ENCODE measurements at places on chromosomes 11 and 22. TPM values are rescaled to one million over a fixed set of nuclear protein-coding genes. Genes with fewer than 3 reads are reported as not detected.

DNA sequence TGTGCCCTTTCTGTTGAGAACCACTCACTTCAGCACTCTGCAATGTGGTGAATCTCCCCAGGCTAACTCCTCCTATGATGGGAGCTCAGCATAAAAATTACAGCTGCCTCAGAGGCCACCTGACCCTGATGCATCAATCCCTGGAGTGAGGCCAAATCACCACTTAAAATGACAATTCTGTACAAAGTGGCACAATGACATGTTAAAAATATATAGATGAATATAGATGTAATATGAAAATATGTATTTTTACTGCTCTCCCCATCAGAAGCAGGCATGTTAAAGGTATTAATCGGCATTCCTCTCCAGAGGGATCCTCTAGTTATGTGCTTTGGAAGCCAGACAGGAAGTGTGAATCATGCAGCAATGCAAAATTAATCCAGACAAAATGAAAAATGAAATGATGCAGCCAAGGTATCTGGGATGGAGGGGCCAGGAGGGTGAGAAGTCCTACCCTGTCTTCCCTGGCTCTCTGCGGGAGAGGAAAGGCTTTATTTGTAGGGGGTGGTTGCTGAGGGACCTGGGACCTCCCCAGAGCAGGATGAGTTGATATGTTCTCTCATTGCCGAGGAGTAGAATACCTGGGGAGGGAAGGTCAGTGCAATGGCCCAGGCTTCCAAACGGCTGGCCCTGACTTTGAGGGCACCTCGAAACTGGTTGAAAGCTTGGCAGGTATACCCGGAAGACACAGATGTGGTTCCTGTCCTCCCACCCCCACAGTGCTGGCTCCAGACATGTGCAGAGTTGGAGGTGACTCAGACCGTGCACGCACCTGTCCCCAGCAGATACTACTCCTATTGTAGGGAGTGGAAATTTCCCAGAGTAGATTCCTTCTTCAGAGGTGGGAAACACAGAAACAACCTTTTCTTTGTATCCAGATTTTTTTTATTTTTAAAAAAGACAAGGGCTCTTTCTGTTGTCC lies 347.9 kb upstream of the NCAM1 start:
- no peak for DNase-seq

DNA sequence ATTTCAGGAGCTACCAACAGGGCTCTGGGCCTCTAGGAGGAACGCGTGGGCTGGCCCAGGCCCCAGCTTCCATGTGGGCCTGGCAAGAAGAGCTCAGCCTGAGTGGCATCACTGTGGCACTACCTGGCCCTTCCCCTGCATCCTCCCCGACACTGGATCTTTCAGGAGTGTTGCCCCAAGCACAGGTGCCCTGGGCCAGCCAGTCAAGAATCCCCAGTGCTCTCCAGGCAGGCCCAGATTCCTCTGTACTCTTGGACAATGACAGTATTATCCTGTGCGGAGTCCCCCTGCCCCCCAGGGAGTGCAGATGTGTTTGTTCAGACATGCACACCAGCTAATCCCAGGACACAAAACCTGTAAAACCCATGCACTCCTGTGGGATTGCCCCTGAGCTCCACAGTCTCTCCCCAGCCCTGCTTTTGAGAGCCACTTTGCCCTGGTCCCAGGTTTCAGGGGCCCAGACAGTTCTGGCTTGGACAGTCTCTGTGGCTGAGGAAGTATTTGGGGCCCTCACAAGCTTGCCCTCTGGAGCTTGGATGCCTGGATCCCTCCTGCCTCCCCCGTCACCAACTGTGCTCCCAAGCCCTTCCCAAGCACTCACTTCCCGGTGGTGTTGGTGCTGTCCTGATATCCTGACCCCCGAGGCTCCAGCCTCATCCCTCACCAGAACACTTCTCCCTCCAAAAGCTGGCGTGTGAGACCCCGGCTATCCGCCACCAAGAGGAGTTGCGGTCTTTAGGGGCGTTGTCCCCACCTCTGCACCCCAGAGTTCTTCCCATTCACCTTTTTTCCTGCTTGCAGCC lies 39.9 kb downstream of the KCNC1 start:
- DNase-seq, result no peak

The EXPH5 gene
- polyA plus RNA-seq, result 0.37 TPM

The ACCS gene
- polyA plus RNA-seq, result 7.8 TPM

Measured in AG04450 (cell line).